ENCODE measurements at places on chromosomes 2 and 18.

DNA sequence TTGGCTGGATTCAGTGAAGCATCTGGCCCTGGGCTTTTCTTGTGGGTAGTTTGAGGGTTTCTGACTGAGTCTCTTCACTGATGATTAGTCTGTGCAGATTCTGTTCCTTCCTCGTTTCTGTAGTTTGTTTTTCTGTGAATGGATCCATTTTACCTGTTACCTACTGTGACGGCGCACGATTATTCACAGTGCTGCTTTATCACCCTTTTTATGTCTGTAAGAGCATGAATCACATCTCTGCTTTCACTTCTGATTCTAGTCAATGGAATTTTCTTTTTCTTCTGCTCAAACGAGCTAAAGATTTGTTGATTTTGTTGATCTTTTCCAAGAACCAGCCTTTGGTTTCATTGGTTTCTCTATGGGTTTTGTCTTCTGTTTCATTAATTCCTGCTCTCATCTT lies 60.8 kb downstream of the SLC66A2 start:
- no peak for DNase-seq

DNA sequence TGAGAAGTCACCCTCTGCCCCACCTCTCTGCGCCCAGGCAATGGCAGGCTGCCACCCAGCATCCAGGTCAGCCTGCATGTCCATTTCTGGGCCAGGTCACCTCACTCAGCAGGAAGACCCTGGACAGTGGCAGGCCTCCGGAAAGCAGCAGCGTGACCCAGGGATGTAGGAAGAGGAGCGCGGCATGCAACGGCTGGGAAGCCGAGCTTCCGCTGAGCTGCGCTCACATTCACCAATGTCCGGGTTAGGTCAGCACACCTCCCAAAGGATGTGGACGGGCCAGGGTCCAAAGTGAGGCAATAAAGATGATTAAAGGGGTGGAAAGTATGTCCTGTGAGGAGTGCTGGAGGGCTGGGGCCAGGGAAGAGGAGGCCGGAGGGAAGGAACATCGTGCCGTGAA lies 174.5 kb downstream of the CTIF start:
- no peak for DNase-seq

DNA sequence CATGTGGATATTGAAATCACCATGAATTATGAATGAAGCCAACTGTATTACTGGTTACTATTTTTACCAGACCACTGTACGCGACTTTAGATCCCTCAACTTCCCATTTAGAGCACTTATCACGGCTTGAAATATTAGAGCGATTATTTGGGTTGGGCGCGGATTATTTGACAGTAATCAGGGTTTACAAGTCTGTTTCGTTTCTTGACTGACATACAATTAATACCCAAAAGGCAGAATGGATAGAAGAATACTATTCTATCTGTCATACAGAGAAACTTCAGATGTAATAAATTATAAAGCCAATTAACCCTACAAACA lies 496 bp upstream of the NAPG start:
- no peak for DNase-seq

- DNase-seq = no peak
These were observed 656.0 kb downstream of the TDRD15 start for GRCh38 chr2:21779786-21780185.

Data from KBM-7 (cell line).